ENCODE measurements at places on chromosomes 3 and 15.

GRCh38 chr15:77145370-77145769 lies 74.5 kb upstream of the TSPAN3 start:
- ATAC-seq: no peak

- no peak for ATAC-seq
Observed at GRCh38 chr3:64150623-64151207, 74.6 kb downstream of the PRICKLE2 start.

DNA sequence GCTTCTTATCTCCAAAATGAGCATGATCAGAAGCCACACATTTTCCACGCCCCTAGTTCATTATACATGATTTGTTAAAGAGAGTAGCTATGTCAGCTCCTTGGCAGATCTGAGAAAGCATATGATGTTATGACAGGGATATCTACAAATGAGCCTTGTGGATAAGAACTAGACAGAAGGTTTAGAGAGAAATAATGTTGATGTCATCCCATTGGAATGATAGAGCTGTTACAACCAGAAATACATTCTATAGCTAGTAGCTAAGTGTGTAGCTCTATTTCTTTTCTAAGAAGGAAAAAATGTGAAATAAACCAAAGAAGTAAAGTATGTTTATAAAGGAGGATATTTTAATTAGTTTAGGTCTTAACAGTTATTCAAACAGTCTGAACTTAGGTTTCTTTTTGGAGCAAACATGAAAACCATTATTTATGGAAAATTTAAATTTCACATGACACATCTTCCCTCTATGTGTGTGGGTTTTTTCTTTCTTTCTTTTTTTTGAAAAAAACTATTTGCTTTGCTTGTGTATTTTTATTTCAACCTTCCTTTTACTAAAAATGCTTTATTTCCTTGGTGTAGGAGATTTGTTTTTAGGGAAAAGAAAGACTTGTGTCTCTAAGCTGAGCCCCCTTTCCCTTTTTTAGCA lies 167.7 kb downstream of the GHSR start:
- no peak for ATAC-seq

DNA sequence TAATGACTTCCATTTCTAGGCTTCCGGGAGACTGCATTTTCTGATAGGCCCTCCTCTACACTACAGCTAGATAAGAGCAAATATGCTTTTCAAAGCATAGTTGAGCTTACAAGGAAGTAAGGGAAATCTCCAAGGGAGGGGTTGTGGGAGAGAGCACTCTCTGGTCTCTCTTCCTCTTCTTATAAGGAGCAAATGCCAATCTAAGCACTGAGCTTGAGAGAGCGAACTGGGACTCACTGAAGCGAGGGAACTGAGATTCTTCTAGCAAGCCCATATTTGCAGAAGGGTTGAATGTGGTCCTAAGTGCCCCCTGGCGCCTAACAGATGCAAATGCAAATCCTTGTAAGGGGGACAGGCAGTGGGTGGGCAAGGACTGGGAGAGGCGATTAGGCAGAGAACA lies 164.8 kb downstream of the ERC2 start:
- peak; percentile 79 for ATAC-seq

DNA sequence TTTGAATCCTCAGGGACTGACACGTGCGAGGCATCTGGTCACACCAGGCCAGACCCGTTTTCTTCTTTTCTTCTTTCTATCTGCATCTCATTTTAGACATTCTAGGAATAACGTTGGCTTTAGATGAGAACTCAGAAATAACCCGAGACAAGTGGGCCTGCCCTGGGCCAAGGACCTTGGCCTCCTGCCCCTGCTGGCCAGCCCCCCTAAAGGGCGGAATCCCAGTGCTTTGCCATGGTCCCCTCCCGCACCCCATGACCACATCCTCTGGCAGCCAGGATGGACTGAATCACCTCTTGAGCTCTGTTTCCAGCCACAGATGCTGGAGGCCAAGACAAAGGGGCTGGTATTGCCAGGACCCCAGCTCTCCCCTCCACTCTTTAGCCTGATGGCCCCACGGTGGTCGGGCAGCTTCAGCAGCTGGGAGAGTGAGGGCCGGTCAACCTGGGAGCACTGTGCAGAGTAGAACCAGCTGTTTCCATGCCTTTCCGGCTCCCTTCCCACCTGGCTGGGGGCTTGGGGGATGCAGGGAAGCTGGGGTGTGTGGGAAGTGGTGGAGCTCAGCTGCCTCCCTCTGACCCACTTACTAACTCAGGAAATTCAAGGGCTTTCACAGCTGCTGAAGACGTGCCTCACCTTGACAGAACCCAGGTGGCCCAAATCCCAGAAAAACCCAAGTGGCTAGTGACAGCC lies 190.9 kb downstream of the FAM43A start:
- no peak for ATAC-seq

- ATAC-seq: no peak
Observed at GRCh38 chr3:107644631-107645030, 121.9 kb downstream of the BBX start.

- ATAC-seq: peak; percentile 77
Observed at GRCh38 chr3:119664850-119665379, 4.5 kb upstream of the POPDC2 start.

- ATAC-seq: no peak
Observed at GRCh38 chr3:159913712-159914414, 74.8 kb upstream of the IL12A start.

GRCh38 chr3:72139316-72139715 lies 354.4 kb upstream of the PROK2 start:
- no peak for ATAC-seq
